ENCODE measurements at places on chromosomes 3 and 15.

GRCh38 chr3:74599564-74599963, 14.9 kb downstream of the CNTN3 start:
- DNase-seq, result no peak

DNA sequence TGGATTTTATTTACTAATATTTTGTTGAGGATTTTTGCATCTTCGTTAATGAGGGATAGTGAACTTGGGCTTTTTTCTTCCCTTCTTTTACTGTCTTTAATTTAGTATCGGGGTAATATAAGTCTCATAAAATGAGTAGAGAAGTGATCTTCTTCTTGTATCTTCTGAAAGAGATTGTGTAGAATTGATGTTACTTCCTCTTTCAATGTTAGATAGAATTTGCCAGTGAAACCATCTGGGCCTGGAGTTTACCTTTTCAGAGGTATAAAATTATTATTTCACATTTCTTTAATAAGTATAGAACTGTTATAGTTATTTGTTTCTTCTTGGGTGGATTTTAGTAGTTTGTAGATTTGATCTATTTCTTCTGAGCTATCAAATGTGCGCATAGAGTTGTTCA, 7.8 kb downstream of the HESX1 start:
- no peak for DNase-seq

DNA sequence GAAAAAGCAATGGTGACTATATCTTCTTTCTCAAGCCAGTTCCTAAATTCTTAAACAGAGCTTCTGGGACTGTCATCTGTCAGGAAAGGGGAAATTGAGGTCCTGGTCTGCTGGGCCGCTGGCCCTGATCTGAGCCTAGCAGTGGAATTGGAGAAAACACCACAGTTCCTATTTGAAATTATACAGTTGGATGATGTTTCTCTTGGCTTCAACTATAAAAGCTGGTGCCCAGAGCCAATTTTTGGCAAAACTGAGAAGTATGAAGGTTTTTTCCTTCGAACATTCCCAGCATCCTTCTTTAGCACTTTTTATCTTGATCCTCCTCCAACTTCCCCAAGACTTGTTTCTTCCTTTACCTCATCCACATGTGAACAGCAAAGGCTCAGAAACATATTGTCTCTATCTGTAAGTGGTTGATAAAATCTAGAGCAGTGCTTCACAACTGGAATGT, 83.9 kb downstream of the CD47 start:
- DNase-seq, result no peak

DNA sequence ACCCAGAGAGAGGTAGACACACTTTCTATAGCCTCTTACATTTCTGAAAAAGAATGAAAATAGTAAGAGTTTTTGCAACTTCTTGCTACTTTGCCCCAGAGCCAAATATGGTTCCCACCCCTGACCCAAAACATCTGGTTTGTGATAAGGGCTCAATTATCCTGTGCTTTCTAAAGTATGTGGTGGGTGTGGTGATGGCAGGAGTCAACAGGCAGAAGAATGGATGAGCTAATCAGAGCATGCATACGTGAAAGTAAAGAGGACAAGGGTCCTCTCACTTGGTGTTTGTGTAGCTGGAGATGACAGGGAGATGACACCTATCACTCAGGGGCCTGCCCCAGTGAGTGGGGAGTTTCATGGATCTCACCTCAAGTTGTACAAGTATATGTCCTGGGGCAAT, 19.1 kb downstream of the KBTBD8 start:
- DNase-seq, result no peak

- DNase-seq, result no peak
Measured at GRCh38 chr3:155083313-155083905, 3.3 kb downstream of the MME start.

- DNase-seq, result no peak
Measured at GRCh38 chr3:116046350-116046749, 398.9 kb downstream of the LSAMP start.

- no peak for DNase-seq
Measured at GRCh38 chr3:38543586-38543985, 47.4 kb downstream of the EXOG start.

- DNase-seq, result no peak
Measured at GRCh38 chr15:69004011-69004410, 10.5 kb upstream of the NOX5 start.

DNA sequence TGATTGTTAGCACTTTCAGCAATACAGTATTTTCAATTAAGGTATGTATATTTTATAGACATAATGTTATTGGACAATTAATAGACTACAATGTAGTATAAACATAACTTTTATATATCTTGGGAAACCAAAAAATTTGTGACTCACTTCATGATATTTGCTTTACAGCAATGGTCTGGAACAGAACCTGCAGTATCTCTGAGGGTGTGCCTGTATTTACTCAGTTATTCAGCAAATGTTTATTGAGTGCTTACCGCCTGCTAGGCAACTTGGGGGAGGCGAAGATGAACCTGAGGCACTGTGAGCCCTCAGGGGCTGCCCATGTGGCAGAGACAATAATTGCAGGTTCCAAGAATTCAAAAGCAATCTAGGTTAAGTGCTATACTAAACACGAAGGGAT, 144.8 kb downstream of the GABRB3 start:
- DNase-seq, result no peak
